ENCODE measurements at places on chromosomes 7 and 10.

DNA sequence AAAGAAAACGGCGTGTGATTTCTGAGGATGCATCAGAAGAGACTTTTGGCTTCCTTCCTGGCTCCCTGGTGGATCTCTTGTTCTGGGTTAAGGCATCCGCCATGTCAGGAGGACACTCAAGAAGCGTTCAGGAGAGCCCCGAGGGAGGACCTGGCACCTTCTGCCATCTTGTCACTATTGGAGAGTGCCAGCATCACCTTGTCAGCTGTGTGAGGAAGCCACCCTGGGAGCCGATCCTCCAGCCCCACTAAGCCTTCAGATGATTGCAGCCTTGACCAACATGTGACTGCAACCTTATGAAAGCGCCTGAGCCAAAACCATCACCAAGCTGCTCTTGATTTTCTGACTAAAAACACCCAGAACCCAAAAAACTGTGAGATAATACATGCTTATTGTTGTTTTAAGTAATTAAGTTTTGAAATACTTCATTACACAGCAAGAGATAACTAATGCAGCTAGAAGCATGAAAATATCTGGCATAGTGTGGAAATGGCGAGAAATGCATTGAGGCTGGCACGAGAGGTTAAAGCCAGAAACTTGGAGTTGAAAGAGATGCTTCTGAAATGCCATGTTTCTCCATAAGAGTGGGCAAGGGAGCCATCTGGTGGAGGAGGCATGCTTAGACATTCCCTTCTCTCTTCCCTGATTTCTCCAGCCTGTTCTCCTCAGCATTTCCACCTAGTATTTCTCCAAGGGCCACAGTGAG is 5.4 kb upstream of the ZFYVE27 start:
- DNase-seq = peak; percentile 61

DNA sequence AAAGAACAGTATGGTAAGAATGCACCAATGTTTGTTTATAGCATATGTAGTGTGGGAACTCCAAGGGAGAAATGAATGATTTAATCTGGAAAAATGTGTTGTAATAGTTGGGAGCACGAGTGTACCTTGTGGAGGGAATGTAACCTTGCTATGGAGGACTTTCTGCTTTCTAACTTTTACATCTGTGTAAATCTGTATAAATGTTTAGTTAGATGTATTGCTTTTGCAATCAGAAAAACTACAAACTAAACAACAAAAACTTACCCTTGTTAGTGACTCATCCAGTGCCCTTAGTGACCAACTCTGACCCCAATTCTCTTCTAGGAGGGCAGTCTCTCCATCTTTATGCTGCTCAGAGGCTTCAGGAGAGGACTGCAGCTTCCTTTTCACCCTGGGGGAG is 89.3 kb downstream of the CCNY start:
- no peak for DNase-seq

DNA sequence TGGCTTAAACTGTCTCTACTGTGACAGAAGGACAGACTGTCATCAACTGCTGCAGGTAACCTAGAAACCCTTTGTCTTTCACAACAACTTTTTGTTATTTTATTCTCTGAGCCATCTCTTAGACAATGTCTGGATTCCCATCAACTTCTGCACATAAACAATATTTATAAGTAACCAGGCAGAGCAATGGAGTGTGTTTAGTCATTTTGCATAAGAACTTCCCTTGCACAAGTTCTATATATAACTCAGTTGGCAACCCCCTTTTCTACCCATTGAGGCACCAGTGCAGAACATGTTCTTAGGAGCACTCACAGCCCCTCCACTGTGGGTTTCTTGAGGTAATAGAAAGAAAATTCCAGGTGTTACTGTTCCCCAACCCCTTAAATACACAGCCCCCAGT is 65.0 kb upstream of the IL6 start:
- no peak for DNase-seq

DNA sequence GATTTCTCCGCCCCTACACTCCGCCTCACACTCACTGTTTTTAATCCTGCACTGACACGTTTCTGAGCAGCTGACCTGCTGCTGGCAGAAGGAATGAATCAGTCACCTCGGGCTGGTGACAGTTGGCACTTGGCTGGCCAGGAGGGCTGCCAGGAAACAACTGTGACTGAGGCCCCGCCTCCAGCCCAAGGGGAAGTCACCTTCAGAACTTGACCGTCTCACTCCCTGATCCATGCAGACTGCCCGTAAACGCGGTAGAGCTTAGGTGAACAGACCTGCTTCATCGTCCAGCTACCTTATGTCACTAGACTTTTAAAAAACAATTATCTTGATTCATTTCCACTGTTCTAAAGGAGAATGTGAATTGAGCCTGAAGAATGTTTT is 107.5 kb downstream of the DOCK1 start:
- DNase-seq = no peak

DNA sequence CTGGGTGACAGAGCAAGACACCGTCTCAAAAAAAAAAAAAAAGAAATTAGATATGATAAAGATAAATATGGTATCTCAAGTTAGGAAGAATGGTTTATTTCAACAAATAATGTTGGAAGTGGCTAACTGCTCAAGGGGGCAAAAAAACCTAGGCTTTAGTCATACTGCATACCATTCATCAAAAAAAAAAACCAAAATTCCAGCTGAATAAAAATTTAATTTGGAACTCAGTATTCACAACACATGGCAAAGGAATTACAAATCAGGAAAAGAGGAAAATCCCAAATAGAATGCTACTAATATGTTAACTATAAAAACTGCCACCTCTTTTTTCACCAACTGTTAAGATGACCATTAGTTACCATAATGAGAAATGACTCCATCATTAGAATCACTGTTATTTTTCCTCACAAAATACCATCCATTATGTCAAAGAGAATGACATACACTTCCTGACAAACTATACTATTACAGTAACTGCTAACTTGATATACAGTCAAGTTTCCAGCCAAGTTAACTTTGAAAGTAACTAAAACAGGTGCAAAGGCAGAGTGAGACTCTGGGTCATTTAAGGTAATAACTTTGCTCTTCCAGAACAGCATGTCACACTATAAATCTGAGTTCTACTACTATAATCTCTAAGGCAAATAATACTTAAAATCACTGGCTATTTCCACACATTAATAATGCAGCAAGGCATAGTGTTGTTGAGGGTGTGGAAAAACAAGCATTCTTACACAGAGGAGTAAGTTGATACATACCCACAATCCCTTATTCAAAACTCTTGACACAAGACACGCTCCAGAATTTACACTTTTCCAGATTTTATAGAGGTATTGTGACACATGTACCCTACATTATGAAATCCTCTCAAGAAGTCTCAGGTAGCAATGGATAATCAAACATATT is 10.2 kb downstream of the KBTBD2 start:
- no peak for DNase-seq

DNA sequence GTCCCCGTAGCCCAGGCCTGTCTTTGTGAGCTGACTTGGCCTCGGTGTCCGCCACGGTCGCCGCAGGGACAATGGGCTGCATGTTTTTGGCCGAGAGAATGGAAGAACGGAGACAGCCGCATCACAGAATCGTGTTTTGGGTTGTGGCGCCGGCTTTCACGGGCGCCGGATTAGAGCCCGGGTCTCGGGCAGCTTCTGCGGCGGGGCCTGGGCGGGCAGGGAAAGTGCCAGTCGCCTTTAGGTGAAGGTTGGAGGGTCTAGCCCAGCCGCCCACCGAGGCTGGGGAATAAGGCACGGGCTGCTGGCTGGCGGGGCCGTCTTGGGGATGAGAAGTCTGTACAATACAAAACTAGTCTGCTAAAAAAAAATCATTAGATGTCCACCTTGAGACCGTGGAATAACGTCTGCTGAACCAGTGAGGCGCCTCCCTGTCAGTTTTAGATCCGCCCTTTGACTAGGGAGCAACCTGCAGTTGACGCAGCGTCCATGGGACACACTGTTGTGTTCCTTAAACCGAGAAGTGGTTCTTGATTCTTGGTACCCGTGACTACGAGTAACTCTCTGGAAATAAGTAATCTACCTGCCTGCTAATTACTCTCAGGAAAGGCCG is 577 bp downstream of the DNAJB9 start:
- DNase-seq = peak; percentile 60

GRCh38 chr10:14040787-14041631 is 289.7 kb downstream of the FRMD4A start:
- no peak for DNase-seq

DNA sequence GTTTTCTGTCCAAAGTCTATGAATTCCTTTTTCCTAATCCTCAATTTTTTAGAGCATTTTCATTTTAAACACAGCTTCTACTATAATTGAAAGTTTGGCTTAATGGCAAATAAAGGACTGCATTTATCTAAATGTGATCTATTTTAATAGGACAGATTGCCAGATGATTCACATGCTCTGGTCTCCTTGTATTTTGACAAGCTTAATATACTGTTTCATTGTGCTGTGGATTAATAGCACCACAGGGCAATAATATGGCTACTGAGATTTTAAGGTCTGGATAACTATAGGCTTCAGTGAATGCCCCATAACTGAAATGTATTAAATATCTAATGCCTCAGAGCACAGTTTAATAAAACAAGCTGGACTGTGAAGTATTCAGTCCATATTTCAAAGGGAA is 1362.8 kb downstream of the XPNPEP1 start:
- DNase-seq = no peak

GRCh38 chr10:34723750-34724149 is 91.3 kb downstream of the PARD3 start:
- DNase-seq = no peak

DNA sequence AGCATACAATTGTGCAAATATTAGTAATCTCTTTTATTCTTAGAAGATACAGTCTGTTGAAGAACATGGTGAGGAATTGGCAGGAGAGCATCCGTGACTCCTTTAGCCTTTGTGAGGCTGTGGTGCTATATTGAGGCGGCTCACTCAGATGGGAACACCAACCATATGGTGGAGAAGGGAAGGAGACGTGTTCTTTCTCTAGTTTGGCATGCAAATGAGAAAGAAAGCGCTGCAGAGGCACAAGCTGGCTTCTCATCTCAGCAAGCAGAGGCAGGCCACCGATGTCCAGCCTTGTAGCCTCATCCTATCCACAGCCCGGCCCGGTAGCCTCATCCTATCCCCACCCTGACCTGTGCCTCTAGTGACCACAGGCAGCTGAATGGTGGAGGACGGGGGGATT is 288.3 kb downstream of the CAMK1D start:
- DNase-seq = no peak

- DNase-seq = no peak
Measured at GRCh38 chr7:82441669-82442478, 1.7 kb downstream of the CACNA2D1 start.

DNA sequence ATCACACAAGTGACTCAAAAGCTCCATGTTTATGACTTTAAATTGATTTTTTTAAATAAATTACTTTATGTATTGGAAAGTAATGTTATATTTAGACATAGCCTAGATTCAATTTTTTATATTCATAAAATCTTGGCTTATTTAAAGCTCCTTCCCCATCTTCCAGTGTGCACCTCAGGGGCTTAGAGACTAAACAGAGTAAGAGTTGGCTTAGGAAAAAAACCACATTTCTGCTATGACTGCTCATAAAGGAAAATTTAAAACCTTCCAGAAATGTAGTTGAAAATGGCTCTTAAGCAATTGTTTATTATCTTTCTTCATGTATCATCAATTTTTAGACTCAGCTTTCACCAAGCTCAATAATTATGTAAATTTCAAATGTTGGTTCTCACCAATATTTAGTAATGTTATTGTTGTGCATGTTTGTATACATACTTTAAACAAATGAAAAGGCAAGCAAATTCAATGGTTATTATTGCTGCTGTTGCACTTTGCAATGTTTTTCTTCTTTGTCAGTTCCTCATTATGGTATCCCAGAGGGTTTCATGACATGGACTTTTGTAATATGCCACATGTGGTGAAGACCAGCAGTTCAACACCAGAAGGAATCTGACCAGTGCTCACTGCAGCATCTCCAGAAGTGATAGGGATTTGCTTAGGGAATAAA is 700.1 kb upstream of the ANKRD30A start:
- no peak for DNase-seq

DNA sequence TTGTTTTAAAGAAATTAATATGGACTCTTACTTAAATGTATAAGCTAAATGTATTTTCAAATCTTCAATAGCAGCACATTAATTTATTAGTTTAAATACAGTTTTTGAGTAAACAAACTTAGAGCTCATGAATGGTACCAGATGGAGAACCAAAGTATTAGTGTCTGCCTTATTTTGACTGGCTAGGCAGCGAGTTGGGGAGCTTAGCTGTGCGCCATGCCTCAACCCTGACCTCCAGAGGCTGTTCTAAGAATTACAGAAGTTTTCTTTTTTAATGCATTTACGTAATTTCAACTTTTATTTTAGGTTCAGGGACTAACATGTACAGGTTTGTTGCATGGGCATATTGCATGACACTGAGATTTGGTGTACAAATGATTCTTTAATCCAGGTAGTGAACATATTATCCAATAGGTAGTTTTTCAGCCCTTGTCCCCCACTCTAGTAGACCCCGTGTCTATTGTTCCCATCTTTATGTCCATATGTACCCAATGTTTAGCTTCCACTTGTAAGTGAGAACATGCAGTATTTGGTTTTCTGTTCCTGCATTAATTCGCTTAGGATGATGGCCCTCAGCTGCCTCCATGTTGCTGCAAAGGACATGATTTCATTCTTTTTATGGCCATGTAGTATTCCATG is 166.8 kb downstream of the IQUB start:
- DNase-seq = no peak

- DNase-seq = no peak
Measured at GRCh38 chr7:73719806-73720169, 319 bp upstream of the STX1A start.

DNA sequence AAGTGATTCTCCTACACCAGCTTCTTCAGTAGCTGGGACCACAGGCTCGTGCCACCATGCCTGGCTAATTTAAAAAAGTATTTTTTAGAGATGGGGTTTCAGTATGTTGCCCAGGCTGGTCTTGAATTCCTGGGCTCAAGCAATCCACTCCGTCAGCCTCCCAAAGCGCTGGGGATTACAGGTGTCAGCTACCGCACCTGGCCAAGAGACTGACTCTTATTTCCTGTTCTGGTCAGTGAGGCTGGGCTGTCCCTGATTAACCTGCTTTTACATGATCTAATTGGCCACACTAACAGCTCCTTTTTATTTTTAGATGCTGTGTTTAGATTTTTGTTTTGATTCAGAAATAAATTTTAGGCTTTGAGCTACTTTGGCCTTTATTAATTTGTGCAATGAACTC is 203.9 kb downstream of the NXPH1 start:
- no peak for DNase-seq

GRCh38 chr10:110486680-110487410 is 10.9 kb upstream of the DUSP5 start:
- no peak for DNase-seq

DNA sequence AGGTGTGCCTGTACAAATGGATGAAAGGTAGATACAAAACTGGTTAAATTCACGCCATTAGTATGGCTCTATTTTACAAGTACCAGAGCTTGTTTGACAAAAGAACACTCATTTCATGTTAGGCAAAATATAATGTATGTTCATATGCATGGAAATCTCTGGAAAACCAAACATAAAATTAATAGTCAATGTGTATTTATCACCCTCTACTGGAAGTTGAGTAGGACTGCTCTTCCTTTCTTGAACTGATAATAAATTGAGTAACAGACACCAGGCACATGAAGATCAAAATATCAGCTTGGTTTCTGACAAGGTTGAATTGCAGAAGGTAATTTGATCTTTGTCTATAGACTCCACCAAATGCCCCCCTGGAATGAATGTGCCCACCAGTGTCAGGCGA is 19.8 kb upstream of the AKR1B1 start:
- DNase-seq = no peak

GRCh38 chr7:121831801-121832200 is 41.2 kb upstream of the PTPRZ1 start:
- no peak for DNase-seq
